Right ventricle myocardium superior (tissue), 1 donor: ENCODE measurements at places on chromosomes 6 and 20.

DNA sequence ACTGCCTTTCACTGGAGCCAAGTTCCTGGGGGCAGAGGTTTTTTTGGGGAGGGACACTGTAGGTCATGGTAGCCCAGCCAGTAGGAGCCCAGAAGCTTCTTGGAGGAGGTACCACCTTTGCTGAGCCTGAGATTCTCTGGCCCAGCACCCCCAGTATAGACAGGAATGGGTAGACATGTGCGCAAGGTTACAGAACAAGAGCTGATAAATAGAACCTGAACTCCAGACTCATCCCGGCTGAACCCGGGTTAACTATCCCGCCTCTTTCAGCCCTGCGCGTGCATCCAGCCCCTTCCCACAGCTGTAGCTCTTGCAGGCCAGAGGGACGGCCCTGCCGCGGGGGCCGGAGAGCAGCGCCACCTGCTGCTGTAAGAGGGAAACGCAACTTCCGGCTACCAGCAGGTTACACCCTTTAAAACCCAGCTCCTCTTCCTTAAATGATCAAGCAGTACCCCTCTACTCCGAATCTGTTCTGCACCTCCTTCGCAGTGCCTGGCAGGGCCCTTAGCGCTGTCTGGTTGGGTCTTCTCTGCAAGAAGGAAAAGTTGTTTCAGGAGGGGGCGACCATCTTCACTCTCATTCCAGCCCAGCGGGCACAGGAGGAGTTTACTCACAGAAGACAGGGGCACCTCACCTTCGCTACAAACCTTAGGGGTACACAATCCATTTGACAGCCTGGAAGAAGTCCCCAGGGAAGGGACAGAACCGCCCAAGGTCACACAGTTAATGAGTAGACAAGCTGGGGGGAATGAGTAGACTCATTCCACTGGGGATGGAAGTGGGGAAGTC, 7.5 kb downstream of the SRXN1 start:
- peak; percentile 83 for DNase-seq

- no peak for DNase-seq
These were observed 47.2 kb downstream of the NOL4L start for GRCh38 chr20:32537657-32538525.

GRCh38 chr20:17616480-17617211, 46.8 kb downstream of the DSTN start:
- DNase-seq, result no peak

GRCh38 chr6:169092375-169092774, 161.3 kb downstream of the THBS2 start:
- DNase-seq, result no peak

DNA sequence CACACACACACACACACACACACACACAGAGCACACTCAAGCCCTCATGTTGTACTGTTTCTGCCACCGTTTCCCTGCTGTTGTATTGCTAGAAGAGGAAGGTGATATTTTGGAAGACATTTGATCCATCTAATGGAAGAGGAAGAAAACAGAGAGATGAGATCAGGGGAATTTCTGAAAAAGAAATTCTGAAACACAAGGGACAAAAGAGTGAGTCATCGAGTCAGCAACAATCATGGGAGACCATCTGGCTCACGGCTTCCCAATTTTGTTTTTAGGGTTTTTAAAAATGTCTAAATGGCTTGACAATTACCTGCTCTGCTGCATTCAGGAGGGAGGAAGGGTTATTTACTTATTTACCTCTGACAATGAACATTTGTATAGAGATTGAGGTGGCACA, 22.0 kb downstream of the SOX4 start:
- DNase-seq, result no peak

- DNase-seq, result no peak
These were observed 139.9 kb downstream of the TBXT start for GRCh38 chr6:166027761-166028160.

- DNase-seq, result no peak
These were observed 132.7 kb downstream of the EDN1 start for GRCh38 chr6:12422848-12423247.

DNA sequence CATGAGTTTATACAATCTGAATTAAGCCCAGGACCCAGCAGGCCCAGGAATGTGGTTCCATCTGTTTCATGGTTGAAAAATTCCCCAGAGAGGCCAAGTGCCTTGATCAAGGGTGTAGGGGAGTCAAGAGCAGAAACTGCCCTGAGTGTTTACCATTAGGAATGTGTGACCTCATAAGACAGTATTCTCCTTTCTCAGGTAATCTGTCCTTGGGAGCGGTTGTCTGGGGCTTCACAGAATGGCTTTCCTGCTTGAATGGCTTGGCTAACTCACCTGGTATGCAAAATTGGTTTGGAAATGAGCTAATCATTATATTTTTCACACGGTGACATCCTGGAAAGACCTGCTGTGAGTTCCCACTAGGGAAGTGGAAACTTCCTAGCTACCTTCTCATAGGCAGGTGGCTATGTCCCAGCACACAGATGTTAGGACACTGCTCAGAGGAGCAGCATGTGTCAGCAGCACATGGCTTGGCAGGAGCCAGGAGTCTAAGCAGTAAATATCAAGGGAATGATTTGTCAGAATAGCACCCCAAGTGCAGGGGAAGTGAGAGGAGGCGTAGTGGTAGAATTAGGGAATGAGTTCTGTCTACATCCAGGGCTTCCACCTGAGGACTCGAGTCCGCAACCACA, 17.7 kb downstream of the CLIC5 start:
- no peak for DNase-seq

DNA sequence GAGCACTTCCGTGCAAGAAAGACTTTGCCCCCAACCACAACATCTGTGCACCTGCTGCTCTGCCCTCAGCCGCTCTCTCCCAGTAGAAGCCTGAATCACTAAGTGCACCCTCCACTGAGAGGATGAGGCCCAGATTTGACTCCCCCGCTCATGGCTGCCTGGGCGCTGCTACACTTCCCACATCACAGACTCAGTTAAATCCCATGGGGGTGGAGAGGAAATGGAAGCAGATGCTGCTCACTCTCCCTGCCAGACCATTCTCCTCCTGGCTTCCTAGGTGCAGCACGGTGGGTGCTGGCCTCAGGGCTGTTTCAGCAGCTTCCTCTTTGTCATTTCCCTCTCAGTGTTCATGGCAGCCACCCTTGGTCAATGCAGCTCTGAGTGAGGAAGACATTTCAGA, 4.8 kb downstream of the CST5 start:
- no peak for DNase-seq

DNA sequence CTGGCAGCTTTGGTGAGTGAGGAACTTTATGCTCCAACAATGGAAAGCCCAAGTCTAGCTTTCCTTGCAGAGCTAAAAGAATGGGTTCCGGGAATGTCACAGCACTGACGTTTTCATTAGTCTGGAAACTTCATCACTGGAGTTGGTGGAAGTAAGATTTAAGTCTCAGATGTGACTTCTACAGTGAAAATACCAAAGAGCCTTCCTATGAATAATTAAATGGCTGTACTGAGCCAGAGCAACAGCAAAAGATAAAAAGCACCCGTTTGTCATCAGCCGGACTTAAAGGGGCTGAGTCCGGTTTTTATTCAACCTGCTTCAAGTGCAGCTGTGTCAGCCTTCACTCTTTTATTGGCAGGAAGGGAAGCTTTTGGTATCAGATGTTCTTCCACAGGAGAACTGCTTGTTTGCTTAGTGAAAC, 46.5 kb upstream of the SHLD1 start:
- DNase-seq, result no peak

DNA sequence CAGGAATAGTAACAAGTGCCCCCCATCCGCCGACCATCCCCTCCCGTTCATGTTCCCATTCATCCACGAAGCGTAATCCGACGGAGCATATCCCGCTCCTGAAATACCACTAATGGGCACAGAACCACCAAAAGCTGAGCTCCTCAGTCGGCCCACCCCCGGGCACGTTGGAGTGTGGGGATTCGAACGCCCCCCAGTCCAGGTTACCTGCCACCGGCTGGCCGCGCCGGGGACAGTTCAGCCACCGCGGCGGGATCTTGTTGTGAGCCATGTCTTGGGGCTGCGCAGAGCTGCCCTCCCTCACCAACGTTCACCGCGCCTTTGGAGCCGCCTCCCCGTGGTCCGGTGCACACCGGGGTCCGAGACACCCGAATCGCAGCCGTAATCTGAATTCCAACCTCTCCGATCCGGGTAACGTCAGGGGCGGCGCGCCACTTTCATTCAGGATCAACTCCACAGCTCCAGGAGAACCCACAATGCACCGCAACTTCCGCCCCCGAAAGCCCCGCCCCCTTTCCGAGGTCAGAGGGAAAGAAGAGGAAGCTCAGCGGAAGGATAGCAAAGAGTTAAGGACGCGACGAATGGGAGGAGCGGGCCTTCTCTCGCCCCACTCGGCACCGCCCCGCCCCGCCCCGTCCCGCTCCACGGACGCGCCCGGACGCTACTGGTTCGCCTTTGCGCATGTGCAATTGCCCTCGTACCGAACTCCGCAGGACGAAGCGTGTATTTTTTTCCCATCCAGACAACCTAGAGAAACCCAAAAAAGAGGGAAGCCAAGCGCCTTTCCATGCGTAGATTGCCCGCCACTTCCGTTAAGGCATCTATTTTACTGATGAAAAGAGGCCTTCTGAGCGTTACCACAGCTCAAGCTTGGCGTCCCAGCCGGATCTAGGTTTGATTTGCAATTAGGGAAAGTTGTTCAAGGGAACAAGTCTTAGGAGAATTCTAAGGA, at the start of gene RNGTT:
Gene RNGTT (minus strand): TSS at position 480 of the 952 bp plus-strand sequence. CDS start 209 bp downstream, at position 271.
- peak; percentile 100 for DNase-seq

GRCh38 chr6:118504611-118505010, 43.5 kb upstream of the PLN start:
- no peak for DNase-seq
